ENCODE measurements at places on chromosomes 7 and 10.

DNA sequence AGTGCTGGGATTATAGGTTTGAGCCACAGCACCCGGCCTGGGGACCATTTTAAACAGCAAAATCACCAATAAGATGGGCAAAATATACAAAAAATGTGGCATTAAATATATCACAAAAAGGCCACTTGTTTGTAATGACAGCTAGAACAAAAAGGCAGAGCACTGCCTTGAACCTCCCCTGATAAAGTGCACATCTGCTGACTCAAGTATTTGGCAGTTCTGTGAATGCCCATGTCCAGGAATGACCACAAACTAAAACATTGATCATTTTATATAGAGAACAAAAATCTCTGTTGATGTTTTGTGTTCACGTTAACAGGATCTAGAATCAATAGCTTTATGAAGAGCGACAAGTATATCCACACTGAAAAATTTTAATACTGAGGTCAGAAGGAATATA, 21.5 kb downstream of the HERC4 start:
- no peak for DNase-seq

GRCh38 chr7:17152721-17153120, 145.7 kb upstream of the AHR start:
- DNase-seq = no peak

GRCh38 chr10:60040014-60040662, 133.8 kb upstream of the CCDC6 start:
- DNase-seq = no peak

- DNase-seq = no peak
Measured at GRCh38 chr10:86031-86430, 36.9 kb upstream of the TUBB8 start.

DNA sequence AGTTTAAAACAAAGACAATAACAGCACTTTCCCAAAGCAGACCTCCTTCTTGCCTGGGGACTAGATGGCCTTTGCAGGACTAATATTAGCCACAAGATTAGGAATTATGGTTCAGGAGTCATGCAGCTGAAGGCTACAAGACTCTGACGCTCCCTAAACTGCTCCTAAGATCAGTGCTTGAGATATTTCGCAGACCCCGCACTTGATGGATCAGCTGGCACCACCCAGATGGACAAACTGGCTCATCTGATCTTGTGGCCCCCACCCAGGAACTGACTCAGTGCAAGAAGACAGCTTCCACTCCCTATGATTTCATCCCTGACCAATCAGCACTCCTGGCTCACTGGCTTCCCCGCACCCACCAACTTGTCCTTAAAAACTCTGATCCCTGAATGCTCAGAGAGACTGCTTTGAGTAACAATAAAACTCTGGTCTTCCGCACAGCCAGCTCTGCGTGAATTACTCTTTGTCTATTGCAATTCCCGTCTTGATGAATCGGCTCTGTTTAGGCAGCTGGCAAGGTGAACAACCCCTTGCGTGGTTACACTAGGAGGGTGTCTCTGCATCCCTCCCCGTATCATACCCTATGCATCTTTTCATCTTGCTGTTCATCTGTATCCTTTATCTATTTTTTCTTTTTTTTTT, 26.9 kb upstream of the NRBF2 start:
- no peak for DNase-seq

Data from CD4-positive, alpha-beta memory T cell (primary cell).